ENCODE measurements at places on chromosomes 3 and 15. TPM values are rescaled to one million over a fixed set of nuclear protein-coding genes. Genes with fewer than 3 reads are reported as not detected.

- DNase-seq = peak; percentile 66
These were observed 65.8 kb downstream of the PDE8A start for GRCh38 chr15:85047271-85047948.

DNA sequence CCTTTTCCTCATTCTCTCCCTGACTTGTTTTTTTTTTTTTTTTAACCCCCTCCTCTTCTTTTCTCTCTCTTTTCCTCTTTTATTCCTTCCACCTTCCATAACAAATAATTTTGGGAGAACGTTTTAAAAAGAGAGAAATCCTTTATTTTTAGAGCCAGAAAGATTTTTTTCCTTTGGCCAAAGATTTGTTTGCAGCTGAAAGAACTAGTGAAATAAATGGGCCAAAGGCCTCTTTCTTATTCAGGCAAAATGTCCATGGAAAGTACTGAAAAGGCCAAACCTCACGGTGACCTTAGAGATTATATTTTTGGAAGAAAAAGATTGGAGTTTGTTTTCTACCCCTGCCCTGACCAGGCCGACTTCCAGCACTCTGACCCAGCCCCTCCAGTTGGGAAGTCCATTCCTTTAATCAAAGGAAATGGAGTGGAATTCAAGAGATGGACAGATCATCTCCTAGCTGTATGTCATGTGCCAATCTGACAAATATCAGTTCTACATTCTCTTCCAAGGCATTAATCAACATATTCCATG, 214.3 kb upstream of the ADAMTS9 start:
- no peak for DNase-seq

DNA sequence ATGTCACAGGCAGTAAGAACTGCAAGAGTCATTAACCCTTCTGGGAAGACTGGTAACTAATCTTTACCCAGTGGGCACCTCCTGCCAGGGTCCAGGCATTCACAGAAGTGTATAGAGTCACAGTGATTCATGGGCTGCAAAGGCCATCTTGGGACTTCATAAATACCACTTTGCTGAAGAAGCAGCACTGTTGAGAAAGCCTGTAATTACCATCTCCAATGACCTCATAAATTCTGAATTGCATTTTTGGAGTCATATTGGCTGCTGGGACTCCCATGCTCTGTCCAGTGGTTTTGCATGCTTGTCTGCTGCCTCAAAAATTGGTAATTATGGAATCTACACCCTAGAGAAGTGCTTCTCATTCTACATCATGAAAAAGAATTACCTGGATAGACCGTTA, 837.2 kb downstream of the NTRK3 start:
- DNase-seq = no peak

GRCh38 chr3:60497902-60498301, 753.4 kb downstream of the FHIT start:
- DNase-seq = no peak

DNA sequence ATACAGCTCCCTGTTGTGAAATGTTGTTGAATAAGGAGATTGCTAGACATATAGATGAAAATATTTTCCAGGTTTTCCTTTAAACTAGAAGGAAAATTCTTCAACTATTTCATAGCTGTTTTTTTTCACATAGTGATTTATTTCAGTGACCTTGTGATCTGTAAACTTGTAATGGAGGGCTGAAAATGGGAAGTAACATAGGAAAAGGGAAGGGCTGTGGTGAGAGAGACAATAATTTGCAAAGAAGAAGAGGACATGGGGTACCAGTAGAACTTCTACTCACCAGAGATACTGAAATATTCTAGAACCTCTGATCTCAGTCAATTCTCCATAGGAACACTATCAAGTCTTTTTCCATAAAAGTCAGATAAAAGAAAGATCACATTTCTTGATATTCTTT, 60.4 kb downstream of the PLS1 start:
- DNase-seq = no peak

DNA sequence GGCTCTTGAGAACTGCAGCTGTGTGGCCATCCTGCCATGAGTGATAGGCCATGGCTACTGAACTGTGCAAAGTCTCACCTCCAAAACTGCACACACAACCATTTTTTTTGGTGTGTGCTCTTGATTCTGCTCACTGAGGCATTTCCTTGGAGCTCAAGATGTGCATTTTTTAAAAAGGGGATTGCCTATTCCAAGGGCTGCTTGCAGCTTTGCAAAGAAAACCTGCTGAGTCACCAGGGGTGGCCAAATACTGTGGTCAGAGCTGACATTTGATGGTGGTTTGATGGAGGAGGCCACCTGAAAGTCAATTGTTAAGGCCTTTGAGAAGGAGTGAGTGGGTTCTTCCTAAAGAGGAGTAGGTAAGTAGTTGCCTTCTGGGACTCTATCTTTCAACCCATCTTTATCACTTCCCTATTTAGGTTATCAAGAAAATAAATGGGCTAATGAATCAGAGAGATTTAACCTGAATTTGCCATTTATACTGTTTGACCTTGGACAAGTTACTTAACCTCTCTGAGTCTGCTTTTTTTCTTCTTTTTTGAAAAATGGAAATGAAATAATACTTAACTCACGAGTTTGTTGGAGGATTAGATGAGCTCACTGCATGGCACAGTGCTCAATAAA, 87.9 kb downstream of the CHST2 start:
- DNase-seq = no peak

GRCh38 chr3:23241256-23241655, 38.1 kb downstream of the UBE2E2 start:
- DNase-seq = no peak

DNA sequence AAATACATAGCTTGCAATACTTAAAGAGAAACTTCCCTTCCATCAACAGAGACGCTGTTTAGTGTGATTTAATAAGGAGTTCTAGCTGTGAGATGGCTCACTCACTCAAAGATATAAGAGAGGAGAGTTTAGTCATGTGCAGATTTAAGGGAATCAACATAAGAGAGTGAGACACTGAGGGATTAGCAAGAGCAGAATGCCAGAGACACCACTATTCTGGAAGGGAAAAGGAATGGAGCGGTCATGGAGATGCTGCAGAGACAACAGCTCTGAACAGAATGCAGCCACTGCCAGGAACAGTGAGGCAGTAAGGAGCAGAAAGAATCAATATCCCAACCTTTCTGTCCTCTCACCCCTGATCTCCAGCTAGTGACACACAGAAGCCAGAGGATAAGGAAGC, 248.8 kb downstream of the MBNL1 start:
- DNase-seq = no peak

- no peak for DNase-seq
These were observed 30.7 kb downstream of the IQCF6 start for GRCh38 chr3:51748327-51748726.

DNA sequence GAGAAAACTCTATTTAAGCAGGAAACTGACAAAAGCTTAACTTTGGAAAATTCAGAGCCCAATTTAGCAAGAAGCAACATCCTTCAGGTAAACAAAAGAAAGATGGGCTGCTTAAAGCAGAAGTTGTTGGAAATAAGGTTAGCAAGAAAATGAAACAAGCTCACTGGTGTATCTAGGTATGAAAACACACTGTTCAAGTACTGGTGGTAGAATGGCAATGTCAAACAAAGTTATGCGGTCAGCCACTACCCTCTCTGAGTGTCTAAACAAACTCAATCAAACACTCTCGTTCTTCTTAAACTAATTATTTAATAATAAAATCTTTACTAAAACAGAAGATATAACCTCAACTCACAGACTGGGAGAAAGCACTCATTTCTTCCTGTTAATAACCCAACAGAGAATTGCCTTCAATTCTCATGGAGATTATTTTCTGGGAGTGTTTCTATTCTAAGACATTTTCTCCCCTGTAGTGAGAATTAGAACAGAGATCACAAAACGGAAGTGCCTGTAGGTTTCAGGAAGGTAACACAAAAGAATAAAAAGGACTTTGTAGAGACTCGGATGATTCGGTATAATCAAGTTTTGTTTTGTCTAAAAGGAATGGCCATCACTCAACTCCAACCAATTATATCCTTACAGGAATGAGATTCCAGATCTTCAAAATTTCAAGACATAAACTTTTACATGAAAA, 28.9 kb downstream of the PRICKLE2 start:
- no peak for DNase-seq

DNA sequence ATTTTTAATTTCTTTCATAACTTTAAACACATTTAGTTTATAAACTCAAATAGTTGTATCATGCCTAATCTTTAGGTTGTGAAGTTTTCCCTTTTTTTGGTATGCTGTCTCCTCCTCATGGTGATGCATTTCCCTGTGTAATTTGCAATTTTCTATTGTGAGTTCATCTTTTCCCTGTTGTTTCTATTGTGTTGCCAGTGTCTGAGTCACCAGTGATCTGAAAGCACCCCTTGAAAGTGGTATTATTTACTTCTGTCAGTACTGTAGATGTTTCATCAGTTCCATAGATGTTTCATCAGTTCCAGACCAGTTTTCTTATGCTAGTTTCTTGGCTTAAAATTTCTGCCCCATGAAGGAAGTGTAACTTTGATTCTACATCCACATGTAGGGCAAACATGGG, 80.6 kb downstream of the OXSM start:
- no peak for DNase-seq

- DNase-seq = no peak
These were observed 171.6 kb upstream of the MBNL1 start for GRCh38 chr3:152097120-152097519.

- no peak for DNase-seq
These were observed 5.4 kb downstream of the VILL start for GRCh38 chr3:37995652-37996641.

- DNase-seq = no peak
These were observed 68.2 kb upstream of the GSK3B start for GRCh38 chr3:120162400-120162799.

GRCh38 chr15:74863239-74864056, 9.7 kb downstream of the SCAMP2 start:
- no peak for DNase-seq

DNA sequence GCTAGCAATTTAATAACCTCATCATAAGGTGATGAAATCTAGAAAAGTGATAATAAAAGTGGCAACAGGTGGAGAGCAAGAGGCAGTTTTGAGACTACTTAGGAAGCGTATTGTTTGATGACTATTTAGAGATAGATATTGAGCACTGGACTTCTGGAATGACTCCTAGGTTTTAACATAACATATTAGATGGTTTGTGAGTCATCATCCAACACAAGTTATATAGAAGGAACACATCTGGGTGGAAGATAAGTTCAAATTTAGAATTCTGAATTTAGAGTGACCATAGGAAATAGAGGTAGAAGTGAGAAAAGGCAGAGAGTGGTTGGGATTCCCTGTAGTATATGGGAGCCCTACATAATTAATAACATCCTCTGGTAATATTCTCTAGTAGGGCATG, 282.8 kb upstream of the ALCAM start:
- DNase-seq = no peak

- DNase-seq = no peak
These were observed 21.6 kb upstream of the PAK6 start for GRCh38 chr15:40217166-40217824.

DNA sequence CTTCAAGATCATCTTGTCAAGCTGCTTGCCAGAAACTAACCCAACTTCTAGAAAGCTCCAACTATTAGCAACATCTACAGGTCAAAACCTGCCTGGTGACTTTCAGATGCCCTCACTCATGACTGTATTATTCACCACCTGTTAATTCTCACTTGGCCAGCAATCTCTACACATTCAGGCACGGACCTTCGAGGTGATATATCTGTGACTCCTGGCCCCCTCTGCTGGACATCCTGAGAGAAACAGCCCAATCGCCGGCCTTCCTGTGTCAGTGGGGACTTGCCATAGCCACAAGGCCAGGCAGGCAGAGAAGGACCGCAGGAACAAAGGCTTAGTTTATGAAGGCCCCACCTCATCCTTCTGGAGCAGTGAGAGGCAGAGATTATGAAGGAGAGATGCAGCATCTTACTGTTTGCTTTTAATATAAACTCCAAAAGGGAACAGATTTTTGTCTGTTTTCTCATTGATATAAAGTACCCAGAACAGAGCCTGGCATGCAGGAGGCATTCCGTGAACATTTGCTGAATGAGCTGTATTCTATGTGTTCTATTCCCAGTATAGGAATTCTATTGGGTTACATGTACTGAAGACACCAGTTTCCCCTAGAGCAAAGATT, 24.4 kb upstream of the OCA2 start:
- DNase-seq = peak; percentile 72

DNA sequence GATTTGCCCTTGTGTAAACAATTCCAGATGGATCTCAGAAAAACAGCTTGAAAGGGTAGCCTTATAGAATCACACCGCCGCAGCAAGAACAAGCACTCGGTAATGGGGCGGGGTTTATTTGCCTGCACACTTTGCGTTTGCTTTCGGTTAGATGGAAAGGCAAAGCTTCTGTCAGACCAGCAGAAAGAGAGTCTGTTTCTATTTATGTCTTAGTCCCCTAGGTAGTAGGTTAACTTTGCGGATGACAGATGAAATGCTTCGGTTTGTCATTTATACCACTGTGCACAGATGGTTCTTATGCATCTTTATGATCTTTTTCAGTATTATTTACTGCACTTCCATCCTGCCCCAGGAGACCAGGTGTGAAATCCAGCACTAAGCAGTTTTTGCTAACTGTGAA, 62.2 kb downstream of the PYDC2 start:
- DNase-seq = no peak

DNA sequence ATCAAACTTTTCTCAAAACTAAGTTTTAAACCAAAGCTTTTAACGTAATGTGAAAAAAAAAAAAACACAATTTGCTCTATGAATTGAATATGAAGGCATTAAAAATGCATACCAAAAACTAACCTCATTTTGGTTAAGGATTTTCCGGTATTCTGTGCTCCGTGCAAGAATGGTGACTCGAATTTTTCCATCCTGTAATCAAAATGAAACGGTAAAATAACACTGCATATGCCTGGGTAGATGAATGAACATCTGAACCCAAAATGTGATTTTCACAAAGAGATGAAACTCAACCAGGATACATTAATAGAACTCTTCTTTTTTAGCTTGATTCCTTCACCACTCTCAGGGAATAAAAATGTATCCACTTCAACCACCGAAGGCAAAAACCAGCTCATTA, 26.2 kb downstream of the EOGT start:
- no peak for DNase-seq

- DNase-seq = no peak
These were observed 31.0 kb downstream of the GRIP2 start for GRCh38 chr3:14508966-14509795.

GRCh38 chr3:20898962-20899361, 713.0 kb upstream of the SGO1 start:
- no peak for DNase-seq

DNA sequence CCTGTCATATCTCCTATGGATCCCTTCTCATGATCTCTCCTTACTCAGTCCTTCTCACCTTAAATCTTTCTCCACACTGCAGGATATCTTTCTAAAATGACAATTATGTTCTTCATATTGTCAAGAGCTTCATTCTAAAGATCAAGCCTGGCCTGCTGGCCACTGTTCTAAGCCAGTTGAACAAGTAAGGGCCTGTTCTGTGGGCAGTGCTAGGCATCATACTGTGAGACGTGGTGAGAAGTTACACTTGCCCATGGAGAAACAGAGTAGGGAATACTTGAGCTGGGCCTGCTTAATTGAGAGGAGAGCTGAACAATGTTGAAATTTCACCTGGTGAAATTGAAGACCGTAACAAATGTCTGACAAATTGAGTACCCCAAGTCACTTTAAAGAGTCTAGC, 184.1 kb upstream of the RASGRP1 start:
- no peak for DNase-seq

The VEPH1 gene
- 0.48 TPM for total RNA-seq

The PLSCR5 gene
- total RNA-seq = not detected

The DNAH12 gene
- total RNA-seq = not detected

The SCAMP5 gene
- 7.5 TPM for total RNA-seq

The NEK10 gene
- total RNA-seq = 10.3 TPM

The FAM81A gene
- total RNA-seq = 0.98 TPM

The DNASE1L3 gene
- 1.5 TPM for total RNA-seq

The RTF1 gene
- total RNA-seq = 21.4 TPM

The FGF12 gene
- total RNA-seq = 218 TPM

All from right atrium auricular region (tissue), 2 donors.